ENCODE measurements at places on chromosomes 11 and 22.
A peak's percentile ranks its signal among the peaks of the same experiment; 100 is the strongest.

GRCh38 chr11:113574171-113574570, 99.0 kb upstream of the DRD2 start:
- DNase-seq, result peak; percentile 50

DNA sequence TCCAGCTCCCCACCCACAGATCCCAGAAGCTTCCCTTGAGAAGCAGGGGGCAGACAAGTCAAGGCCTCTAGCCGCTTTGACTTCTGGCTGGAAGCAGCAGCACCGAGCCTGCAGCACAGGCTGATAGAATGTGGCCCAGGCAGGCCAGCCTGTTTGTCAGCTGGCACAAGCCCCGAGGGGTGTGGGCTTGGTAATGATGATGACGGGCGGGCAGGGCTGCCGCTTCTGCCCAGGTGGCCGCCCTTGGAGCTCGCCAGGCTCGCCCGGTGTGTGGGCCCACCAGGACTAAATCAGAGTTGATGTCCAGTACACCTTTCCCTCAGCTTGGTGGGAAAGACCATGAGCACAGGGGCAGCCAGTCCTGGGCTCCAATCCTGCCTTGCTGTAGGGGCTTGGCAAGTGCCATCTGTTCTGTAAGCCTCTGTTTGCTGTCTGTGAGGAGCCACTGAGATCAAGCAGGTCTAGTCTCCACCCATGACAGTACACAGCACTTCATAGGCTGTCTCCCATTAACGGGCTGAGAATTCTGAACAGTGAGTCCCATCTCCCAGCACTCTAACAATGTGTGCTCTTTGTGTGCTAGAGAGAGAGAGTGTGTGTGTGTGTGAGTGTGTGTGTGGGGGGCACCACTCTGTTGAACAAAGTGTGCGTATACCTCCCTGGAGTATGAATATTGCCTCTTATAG, 26.8 kb downstream of the MICAL2 start:
- no peak for DNase-seq

GRCh38 chr11:72039856-72040401, 40.4 kb downstream of the NUMA1 start:
- DNase-seq, result no peak

- no peak for DNase-seq
Measured at GRCh38 chr11:130647371-130647770, 198.9 kb downstream of the ADAMTS15 start.

DNA sequence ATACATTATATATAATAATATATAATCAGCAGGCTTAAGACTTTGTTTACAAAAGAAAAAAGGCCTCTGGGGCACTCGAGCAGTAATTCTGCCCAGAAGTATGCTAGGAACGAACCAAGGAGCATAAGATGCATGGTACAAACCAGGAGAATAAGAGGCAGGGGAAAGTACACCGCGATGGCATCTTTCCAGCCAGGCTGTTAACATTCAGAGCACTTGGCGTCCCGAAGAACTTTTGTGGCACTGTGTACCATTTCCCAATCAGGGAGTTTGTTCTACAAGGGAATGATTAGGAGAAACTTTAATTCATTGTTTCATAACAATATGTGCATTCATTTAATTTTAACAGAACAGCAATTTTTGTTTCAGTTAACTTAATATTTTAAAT, 125.1 kb downstream of the WT1 start:
- no peak for DNase-seq

DNA sequence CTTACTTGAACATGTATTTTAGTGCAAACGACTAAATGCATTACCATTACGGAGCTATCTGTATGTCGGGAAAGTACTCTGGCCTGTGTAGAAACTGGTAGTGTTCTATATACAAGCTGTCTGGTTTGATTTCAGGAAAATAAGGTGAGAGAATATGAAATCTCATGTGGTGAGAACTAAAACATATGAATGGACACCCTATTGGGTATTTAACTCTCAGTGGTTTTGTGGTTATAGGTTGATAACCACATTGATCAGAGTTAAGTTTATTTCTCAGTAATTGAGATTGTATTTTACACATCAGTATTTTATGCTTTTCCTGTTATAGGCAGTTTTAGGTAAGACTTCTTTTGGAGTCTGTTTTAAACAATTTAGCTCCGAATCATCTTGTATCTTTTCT, 10.4 kb downstream of the ANO5 start:
- no peak for DNase-seq

DNA sequence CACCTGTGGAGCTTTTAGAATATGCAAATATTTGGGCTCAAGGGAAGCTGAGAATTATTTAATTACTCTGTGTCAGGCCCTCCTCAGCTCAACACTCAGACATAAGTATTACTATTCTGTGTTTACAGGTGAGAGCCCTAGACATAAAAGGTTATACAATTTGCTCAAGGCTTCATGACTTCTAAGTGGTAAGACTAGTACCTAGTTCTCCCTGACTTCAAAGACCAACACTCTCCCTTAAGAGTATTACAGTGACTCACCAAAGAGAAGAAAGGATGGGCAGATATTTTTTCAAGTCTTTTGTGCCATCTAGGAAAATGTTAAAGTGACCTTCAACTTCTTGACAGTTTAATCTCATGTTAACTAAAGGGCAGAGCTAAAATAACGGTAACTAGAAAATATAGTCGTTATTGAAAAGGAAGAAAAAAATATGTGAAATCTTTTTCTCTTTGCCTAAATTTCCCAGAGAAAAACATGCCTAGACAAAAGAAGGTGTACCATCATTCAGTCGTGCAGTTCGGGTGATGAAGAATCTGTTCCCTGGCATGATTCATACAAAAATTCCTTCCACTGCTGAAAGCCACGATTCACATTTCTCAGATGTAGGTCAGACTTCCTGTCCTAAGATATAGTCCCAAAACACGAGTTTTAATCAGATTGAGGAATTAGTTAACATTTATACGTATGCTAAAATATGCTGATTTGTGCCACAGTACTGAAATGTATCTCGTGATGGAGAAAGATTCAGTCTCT, 849.1 kb upstream of the API5 start:
- DNase-seq, result no peak

GRCh38 chr11:61026121-61027031, 54.9 kb downstream of the CD6 start:
- DNase-seq, result no peak

DNA sequence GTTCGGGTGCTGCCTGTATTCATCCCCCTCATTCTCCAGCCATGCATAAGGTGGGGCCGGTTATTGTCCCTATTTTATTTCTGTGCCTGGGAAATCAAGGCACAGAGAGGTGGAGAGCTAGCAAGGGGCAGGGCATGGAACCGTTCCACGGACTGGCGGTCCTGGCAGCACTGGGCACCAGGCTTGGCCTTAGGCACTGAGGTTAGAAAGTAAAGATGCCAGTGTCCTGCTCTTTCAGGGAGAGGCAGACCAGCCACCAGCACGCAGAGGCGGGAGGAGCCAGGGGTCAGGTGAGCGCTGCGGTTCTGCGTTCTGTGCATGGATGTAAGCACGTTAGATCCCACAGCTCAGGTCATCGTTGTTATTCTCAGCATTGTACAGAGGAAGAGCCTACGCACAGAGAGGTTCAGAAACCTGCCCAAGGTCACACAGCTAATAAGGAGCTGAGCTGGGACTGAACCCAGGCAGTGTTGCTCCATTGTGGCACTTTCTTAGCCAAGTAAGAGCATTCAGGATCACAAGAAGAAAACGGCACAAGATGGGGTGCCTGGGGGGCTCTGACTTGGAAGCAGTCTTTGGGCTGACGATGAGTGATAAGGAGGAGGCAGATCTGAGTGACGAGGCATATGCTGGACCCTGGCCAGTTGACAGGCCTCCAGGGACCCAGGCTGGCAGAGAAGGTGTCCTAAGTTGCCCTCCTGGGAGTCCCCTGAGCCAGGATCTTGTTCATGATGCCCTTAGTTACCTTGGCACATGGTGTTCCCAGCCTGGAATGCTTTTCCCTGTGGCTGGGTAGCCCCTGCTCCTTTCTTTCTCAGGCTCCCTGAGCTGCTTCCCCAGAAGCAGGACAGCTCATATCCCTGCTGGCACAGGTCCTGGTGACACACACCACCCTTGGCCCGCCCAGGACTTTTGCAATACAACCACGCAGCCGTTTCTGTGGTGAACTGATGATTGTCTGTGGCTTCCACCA, 41.1 kb downstream of the OSBPL5 start:
- DNase-seq, result peak; percentile 8

DNA sequence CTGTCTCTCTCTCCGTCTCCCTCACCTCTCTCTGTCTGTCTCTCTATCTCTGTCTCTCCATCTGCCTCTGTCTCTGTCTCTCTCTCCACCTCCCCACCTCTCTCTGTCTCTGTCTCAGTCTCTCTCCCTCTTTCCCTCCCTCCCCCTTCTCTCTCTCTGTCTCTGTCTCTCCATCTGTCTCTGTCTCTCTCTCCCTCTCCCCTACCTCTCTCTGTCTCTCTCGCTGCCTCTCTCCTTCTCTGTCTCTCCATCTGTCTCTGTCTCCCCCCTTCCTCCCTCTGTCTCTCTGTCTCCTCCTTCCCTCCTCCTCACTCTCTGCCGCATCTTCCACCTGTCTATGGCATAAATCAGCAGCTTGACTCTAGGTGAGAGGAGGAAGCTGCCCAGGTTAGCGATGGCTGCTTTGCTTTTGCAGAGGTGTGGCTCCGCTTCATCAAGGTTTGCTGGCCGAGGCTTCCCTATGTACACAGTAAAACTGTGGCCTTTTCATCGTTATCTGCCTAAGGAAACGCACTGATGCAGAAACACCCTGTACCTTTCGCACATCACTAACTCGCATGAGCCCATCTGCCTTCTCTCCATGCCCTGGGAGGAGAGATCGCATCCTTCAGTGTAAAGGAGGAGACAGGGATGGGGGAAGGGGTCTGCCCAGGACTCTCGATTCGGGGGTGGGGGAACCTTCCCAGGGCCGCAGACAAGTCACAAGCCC, 44.5 kb downstream of the ANO1 start:
- DNase-seq, result no peak

DNA sequence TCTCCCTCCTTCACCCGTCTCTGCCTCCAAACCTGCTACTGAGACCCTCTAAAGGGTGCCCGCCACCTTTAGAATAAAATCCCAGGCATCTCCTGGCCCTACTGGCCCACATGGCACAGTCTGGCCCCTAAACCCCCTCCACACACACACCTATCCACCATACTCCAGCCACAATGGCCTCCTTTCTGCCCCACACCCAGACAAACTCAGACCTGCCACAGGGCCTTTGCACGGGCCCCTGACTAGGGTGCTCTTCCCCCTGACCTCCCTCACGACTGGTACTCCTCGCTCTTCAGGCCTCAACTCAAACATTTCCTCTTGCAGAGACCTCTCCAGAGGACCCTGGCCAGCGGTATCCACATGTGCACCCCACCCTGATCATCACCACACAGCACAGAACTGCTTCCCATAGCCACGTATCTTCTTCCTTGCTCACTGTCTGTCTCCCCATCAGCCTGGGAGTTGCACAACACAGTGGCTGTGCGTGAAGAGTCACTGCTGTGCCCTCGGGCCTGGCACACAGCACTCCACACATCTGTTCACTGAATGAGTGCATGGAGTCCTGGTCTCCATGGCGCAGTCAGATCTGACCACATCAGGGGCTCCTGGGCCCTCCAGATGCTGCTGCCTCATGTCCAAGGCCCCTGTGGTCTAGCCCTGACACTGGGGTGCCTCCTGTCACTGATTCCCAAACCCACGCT, 66.2 kb upstream of the TCF20 start:
- DNase-seq, result no peak

DNA sequence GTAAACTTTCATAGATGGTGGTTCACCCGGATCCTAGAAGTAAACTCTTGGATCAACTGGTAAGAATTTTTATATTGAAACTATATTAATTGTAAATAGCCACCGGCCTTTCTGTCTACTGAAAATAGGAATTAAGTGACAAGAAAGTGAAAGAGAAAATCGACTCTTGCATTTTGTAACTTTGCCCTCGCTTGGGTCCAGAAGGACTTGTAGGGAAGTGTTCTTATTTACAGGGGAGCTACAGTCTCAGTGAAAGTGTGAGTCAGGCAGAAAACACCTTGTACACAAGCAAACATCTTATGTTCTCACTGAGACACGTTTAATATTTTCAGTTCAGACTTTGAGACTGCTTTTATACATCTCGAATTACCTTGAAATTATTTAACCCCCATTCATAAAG, 238.9 kb downstream of the BLID start:
- DNase-seq, result no peak

DNA sequence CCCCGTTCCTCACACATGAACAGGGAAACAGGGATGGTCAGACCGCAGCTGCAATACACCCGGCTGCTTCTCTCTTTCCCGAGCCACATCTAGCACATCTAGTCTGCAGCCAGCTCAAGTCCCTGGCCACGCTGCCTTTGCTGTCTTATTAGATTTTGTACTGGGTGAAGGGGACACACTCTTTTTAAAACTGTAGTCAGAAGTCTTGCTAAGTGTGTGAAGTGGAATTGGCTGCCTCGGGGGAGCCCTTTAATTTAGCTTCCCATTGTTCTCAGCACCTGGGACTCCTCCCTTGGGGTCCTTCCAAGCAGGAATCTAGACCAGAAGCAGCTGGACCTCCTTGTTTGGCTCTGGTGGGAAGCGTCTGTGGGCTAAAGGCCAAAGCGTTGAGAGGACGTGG, 420.0 kb downstream of the CTTN start:
- no peak for DNase-seq

- DNase-seq, result no peak
Measured at GRCh38 chr11:119791701-119792151, 62.7 kb upstream of the NECTIN1 start.

DNA sequence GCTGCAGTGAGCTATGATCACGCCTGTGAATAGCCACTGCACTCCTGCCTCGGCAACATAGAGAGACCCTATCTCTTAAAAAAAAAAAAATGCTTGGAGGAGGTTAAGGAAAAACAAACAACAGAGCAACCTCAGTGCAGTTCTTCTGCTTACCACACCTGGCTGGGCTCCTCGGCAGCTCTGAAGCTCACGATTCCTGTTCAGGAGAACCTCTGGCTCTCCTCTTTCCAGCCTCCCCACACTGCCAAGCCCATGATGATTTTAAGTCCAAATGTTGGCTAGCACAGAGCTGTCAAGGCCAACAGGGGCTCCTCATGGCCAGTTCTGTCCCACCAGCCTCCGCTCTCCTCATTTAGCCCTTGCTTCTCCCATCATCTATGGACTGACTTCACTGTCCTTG, 69.7 kb upstream of the ARFGAP3 start:
- DNase-seq, result no peak

DNA sequence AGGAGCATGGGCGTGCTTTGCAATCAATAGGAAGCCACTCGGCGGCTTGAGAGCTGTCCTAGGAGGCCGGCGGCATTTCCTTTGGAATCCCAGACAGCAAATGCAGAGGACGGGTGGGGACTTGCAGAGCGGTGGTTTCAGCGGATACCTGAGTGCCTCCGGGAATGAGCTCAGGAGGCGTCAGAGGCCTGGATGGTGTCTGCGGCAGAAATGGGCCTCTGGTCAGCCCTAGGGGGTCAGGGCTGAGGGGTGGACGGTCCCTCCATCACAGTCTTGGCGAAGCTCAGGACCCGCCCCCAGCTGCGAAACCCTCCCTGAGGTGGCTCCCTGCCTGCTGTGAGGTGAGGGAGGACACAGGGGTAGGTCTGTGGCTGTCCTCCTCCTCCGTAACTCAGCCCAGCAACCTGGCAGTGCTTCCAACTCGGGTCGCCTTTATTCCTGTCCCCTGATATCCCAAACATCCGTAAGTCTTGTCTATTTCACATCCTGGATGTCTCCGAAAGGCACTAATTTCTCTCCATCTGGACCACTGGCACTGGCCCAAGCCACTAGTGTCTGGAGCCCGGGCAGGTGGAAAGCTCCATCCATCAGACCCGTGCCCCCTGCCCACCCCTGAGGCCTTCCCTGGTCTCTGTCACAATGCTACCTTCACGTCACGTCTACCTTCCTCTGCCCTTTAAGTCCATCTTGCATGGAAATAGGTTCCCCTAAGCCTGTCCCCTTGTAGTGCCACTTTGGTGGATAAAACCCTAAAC, 686.6 kb downstream of the BRD1 start:
- no peak for DNase-seq

- DNase-seq, result no peak
Measured at GRCh38 chr11:93668171-93668570, 6.7 kb downstream of the CEP295 start.

GRCh38 chr22:24420072-24420976, 7.1 kb upstream of the ADORA2A start:
- no peak for DNase-seq
